Activated T-cell treated with anti-CD3 and anti-CD28 coated beads, Interleukin-2, amount 50 U/mL, for 48 hours (primary cell): ENCODE measurements at places on chromosomes 4 and X.

DNA sequence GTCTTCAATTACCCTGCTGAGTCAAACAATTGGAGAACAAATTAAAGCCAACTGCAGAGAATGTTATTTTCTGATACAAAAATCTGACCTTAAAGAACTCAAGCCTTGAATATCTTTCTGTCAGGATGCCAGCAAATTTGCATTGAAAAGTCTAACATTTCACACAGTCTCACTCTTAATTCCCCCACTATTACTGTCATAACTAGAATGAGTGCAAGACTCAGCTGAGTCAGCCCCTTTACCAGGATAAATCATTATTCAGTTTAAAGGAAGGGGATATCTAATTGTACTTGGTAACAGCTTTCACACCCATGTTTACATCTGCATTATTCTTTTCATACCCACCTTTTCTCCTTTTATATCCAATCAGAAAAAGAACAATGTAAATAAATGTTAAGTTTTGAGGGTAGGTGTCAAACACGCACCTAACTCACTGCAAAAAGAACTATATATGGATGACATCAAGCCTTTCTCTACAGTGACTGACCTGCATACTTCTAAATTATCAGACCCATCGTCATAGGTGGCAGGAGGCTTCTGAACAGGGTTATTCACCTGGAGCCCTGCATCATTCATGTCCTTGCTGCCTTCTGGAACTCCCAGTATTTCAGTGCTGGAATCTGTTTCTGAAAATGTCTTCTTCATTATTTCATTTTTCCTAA is 117.4 kb downstream of the TMA16 start:
- DNase-seq, result no peak

GRCh38 chr4:138446456-138446855 is 204.3 kb upstream of the SLC7A11 start:
- no peak for DNase-seq

DNA sequence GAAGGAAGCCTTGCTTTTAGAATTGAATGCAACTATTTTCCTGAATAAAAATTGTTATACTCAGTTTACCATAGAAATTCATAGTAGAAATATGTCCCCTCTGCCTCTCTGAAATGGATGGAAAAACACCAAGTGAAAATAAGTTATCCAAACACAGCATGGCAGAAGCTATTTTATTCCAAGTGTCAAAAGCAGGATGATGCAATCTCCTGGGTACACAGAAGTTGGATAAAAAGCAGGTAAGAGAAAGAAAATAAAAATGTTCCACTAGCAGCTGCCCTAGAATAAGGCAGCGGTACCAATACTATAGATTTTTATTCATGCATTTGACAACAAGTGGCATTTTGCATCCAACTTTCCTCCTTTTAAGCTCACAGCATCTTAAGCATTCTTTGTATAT is 89.0 kb upstream of the TENT5D start:
- DNase-seq, result no peak

GRCh38 chrX:16464369-16464768 is 185.6 kb upstream of the S100G start:
- no peak for DNase-seq

DNA sequence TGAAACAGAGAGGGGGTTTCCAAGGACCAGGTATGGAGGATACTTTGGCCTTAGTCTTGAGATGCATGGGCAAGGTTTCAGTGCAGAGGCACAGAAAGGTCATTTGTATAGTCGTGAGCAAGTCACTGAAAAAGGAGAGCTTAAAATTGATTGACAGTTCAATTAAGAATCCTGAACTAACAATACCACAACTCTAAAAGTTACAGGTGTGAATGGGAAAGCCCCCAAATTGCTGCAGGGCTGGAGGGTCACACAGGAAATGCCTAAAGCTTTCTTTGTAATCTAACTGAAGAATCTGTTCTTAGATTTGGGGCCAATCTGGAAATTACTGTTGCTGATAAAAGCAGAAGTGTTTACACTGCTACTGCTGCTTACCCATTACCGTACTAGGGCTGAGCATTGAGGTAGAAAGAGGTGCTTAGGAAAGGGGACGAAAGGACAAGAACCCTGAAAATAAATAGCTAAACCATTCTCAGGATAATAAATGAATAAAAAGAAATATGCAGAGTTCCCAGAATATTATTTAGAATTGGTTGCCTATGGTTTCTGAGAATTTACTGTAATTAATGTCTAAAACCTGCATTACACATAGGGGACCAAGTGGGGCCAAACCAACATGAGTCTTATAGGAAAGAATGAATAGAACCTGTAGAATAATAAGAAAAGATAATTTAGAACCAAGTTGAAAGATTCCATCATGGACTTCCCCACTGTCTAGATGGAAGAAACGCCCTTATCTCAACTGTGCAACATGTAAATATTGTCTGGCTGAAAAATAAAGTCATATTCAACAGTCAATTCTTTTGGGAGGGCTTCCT is 91.9 kb upstream of the PPP1R2C start:
- no peak for DNase-seq

GRCh38 chr4:120156120-120156718 is 89.6 kb upstream of the MAD2L1 start:
- no peak for DNase-seq

GRCh38 chrX:38718311-38718710 is 82.9 kb upstream of the MID1IP1 start:
- no peak for DNase-seq

DNA sequence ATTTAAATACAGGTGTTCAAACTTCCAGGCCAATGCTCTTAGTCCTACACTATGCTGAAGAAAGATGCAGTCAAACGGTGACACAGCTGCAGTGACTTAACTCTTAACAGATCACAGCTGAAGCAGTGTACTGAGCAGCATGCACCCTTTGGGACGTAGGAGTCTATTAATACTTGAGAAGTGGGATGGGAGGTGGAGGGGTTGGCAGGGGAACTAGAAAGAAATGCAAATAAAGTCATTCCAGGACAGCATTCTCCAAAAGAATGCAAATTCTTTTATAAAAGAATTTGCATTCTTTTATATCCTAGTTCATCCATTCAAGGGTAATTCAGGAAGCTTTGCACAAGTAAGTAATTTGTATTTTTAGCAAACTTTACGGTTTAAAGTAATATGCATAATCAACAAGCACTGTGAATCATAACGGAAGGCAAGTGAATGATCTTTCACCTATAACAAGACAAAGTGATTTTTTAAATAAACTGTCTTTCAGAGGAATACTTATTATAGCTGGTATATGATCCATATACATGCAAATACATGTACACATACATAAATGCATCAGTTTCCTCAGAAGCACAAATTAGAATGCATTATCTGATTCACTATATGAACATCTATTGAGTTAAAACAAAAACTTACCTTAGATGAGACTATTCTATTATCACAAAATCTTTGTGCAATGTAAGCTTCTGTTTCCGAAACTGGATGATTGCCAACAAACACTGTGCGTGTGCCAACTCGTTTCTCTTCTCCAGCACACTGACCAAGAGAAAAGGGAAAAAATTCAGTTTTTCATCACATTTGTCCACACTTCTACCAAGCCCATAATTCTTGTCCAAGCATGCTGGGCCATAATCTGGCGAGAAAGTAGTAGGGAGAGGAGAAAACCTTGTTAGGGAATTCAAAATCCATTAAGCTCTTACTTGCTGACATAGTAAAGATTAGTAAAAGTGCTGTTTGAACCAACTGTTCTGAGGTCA is 106.5 kb downstream of the ATP11C start:
- DNase-seq, result no peak

DNA sequence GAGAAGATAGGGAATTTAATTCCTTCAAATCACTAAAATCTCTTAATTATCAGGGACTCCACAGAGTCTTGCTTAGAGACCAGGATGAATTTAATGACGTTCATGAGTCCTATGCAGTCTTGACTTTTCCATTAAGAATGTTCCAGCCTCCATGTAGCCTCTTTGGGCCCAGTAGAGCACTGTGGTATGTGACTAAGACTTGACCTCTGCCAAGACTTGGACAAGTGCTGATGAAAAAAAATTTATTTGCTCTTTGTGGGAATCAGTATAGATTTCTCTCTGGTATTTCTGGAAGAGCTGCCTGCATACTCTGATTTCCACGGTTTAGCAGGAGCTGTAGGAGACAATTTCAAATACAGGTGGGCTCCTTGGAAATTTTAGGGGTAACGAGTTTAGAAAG is 40.6 kb downstream of the CHRDL1 start:
- DNase-seq, result no peak

GRCh38 chr4:159871141-159871540 is 768.3 kb downstream of the RAPGEF2 start:
- no peak for DNase-seq

GRCh38 chr4:76897536-76898384 is at the start of gene SOWAHB:
Gene SOWAHB, minus strand, starts transcription at chr4:76898144. Its CDS starts 295 bp downstream, at chr4:76897849.
- DNase-seq, result peak; percentile 44

DNA sequence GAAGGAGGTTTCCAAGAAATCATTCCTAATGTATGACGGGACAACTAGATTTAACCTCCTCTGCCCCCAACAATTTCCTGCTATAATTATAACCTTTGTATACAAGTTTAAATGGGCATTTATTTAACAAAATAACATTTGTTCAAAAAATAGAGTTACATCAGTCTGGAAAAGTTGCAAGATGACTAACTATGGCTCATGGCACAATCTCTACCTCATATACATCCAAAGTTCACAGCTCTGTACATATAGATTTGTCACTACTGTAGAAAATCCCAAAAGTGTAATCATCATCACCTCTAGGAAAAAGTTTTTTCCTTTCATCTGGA is 3.8 kb upstream of the RPS6KA3 start:
- DNase-seq, result no peak
